Central memory CD8-positive, alpha-beta T cell (primary cell): ENCODE measurements at places on chromosomes 6 and 20.

GRCh38 chr20:1622450-1622849, 2.6 kb upstream of the SIRPB1 start:
- no peak overlapping the region for H3K4me3 ChIP-seq
- peak overlapping the region; percentile 5 for H3K27ac ChIP-seq
- peaks cover 2% of the 10 kb centered on the region for H3K36me3 ChIP-seq
- DNase-seq: no peak
- H3K4me1 ChIP-seq: peaks cover 66% of the 10 kb centered on the region
- no peaks in the 10 kb centered on the region for H3K27me3 ChIP-seq

DNA sequence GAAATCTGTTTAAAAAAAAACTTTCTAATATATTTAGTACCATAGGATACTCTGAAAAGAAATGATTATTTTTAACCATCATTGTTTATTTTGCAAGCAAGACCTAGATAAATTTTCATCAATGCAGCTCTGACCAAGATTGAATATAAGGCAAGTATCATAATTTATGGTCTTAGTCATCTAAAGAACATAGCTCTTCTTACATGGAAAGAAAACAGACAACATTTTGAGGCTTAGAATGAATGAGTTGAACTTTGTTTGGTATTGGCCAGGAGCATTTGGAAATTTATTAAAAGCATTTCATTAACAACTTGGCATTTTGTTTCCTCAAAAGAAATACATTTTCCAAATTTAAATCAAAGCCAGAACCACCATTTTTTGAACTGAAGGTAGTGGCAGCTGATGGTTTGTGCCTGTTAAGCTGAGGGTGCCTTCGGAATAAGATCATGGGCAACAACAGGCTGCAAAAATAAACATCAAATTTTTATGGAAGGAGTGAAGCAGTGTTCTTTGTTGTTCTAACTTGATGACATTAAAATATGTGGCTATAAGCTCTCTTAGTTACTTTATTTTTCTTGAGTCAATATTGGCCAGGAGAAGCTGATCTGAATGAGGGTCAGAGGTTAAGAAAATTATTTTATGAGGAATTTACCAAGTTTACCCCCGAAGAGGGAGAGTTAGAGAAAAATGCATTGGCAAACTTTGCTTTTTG, 6.7 kb upstream of the ATXN1 start:
- no peak overlapping the region for H3K4me3 ChIP-seq
- H3K36me3 ChIP-seq: peaks cover 9% of the 10 kb centered on the region
- no peak for DNase-seq

GRCh38 chr6:86683132-86683908, 254.0 kb upstream of the HTR1E start:
- no peak overlapping the region for H3K27ac ChIP-seq
- H3K4me3 ChIP-seq: no peak overlapping the region
- no peaks in the 10 kb centered on the region for H3K27me3 ChIP-seq

DNA sequence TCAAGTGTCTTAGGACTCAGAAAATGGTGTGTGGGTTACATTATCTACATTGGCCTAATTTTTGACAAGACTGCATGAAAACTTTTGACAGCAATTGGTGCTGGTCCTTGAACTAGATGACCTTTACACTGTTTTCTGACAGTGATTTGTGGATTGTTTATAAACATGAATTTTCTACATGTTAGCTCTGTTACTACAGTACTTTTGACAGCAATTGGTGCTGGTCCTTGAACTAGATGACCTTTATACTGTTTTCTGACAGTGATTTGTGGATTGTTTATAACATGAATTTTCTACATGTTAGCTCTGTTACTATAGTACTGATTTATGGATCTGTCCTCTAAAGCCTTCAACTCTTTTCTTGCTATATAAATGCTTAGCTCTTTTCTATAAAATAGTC, 16.7 kb downstream of the KCTD20 start:
- H3K4me1 ChIP-seq: peaks cover 41% of the 10 kb centered on the region
- H3K4me3 ChIP-seq: no peak overlapping the region
- no peak overlapping the region for H3K27ac ChIP-seq

- H3K27ac ChIP-seq: no peak overlapping the region
- no peaks in the 10 kb centered on the region for H3K4me1 ChIP-seq
- H3K36me3 ChIP-seq: no peaks in the 10 kb centered on the region
- DNase-seq: no peak
- H3K27me3 ChIP-seq: no peaks in the 10 kb centered on the region
- no peak overlapping the region for H3K4me3 ChIP-seq
Observed at GRCh38 chr20:7392542-7393206, 547.6 kb downstream of the HAO1 start.
